Right renal pelvis (tissue), 4 donors: ENCODE measurements at places on chromosomes 12 and 14.

- no peak for DNase-seq
Measured at GRCh38 chr14:99561864-99562263, 42.1 kb downstream of the CCDC85C start.

GRCh38 chr14:95513291-95513690 is 3.2 kb downstream of the SYNE3 start:
- no peak for DNase-seq

- DNase-seq, result no peak
Measured at GRCh38 chr12:70619471-70620152, 17.6 kb downstream of the PTPRB start.

GRCh38 chr12:100970894-100971293 is 176.3 kb downstream of the ANO4 start:
- no peak for DNase-seq

DNA sequence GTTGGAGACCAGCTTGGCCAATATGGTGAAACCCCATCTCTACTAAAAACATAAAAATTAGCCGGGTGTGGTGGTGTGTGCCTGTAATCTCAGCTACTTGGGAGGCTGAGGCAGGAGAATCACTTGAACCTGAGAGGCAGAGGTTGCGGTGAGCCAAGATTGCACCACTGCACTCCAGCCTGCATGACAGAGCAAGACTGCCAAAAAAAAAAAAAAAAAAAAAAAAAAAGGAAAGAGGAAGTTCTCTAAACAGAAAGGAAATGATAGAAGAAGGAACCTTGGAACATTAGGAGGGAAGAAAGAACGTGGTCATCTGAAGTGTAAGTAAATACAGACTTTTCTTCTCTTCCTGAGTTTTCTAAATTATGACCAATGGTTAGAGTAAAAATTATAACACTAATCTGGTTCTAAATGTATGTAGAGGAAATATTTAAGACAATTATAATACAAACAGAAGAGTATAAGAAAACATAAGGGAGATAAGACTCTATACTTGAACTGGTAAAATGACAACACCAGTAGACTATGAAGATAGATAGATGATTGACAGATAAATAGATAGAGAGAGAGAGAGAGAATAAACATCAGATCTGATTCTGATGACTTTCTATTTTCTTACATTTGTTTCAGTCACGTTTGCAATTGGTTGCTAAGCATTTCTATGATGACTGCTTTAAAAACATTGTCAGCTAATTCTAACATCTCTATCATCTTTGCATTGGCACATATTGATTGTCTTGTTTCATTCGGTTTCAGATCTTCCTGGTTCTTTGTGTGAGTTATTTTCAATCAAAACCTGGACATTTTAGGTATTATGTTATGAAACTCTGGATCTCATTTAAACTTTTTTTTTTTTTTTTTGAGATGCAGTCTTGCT is 12.9 kb upstream of the CORO1C start:
- no peak for DNase-seq

DNA sequence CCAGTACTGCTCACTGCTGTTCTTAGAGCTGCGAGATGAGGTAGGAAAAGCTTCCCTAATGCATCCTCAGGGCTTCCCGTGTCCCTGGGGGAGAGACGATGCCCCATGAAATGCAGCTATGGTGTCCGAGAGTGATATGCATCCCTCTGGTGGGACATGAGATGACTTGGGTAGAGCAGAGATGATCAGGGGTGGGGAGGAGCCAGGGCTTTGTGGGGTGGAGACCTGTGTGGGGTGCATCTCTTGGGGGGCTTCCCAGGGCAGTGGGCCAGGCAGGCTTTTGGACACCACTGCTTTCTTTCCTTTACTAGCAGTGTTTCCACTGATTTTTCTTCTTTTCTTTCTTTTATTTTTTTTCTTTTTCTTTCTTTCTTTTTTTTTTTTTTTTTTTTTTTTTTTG is 147.3 kb downstream of the ADGRD1 start:
- DNase-seq, result no peak

DNA sequence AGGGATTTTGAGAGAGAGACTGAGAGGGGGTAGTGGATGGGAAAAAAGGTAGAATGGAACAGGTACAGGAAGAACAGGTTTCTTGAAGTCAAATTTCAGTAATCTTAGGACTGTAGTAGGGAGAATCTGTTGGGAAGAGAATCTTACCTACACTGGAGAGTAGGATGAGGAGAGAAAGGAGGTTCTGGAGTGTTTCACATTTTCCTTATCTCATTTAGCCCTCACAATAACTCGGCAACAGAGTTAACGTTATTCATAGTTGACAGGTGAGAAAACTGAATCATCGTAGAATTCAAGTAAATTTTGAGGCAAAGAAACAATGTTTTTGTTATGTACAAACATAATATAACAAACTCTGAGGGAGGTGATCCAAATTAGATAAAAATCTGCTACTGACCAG is 17.2 kb upstream of the STRN3 start:
- no peak for DNase-seq

GRCh38 chr12:2667716-2668440 is 126.9 kb upstream of the FKBP4 start:
- no peak for DNase-seq

- DNase-seq, result no peak
Measured at GRCh38 chr12:24938341-24938740, 10.6 kb downstream of the BCAT1 start.

GRCh38 chr14:58919217-58919616 is 269.2 kb upstream of the DAAM1 start:
- DNase-seq, result peak; percentile 18

DNA sequence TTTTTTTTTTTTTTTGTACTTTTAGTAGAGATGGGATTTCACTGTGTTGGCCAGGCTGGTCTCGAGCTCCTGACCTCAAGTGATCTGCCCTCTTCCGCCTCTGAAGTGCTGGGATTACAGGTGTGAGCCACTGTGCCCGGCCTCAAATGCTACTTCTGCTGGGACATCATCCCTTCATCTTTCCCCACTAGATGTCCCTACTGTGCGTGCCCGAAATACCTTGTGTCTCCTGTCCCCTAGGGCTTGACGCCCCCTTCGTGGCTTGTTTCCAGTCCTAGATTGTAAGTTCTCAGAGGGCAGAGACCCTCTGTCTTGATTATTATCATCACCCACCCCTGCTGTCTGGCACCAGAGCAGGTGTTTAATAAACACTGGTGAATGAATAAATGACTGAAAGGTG is 14.9 kb downstream of the CCDC63 start:
- DNase-seq, result no peak

GRCh38 chr12:67966560-67966959 is 22.7 kb upstream of the IFNG-AS1 start:
- no peak for DNase-seq

DNA sequence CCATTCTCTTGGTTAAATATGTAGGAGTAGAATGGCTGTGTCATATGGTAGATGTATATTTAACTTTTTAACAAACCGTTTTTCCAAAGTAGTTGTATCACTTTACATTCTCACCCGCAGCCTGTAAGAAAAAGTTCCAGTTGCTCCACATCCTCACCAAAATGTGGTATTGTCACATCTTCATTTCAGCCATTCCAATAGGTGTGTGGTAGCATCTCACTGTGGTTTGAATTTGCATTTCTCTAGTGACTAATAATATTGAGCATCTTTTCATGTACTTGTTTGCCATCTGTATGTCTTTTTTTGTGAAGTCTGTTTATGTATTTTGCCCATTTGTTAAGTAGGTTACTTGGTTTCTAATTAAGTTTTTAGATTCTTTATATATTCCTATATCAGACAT is 78.6 kb downstream of the TBK1 start:
- DNase-seq, result no peak

- DNase-seq, result peak; percentile 60
Measured at GRCh38 chr14:59343585-59343984, 121.6 kb downstream of the GPR135 start.

GRCh38 chr12:130922511-130922953 is 31.2 kb upstream of the ADGRD1 start:
- DNase-seq, result no peak

DNA sequence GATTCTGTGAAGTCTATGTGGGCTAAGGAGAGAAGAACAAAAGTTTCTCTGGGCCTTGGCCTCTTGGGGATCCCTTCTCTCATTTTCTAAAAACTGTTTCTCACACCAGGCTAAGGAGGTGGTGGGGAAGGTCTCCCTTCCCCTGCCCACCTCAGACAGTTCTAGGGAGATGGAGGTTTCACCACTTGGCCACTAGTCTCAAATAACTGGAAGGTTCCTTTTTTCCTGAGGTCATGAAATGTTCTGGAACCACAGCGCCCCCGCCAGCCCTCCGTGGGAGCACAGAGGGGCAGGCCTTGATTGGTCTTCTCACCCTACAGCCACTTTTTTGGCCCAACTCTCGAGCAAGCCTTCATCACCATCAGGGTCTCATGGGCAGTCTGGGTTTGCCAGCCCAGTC is 12.6 kb downstream of the C12orf43 start:
- no peak for DNase-seq

GRCh38 chr12:104656921-104657320 is 200.2 kb downstream of the CHST11 start:
- no peak for DNase-seq

DNA sequence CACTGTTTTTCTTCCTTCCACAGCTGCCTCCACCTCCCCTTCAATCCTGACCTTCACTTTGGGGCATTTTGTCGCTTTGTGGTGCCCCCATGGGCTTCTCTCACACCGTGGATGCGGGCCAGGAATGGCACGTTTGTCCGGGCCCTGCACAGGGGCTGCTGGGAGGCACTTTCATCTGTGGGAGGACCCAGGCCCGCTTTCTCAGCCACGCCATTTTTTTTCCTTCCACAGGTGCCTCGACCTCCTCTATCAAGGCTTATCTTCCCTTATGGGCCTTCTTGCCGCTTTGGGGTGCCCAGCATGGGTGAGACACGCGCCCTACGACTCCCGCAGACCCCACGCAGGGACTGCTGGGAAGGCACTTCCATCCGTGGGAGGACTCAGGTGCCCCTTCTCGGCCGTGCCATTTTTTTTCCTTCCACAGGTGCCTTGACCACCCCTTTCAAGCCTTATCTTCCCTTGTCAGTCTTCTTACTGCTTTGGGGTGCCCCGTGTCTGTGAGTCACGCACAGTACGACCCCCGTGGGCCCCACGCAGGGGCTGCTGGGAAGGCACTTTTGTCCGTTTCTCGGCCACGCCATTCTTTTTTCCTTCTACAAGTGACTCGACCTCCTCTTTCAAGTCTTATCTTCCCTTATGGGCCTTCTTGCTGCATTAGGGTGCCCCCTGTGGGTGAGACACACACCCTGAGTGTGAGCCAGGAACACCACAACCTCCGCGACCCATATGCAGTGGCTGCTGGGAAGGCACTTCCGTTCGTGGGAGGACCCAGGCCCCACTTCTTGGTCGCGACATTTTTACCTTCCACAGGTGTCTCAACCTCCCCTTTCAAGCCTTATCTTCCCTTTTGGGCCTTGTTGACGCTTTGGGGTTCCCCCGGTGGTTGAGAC is 270.7 kb downstream of the ALG10 start:
- DNase-seq, result no peak

GRCh38 chr14:65261425-65261920 is 151.1 kb upstream of the FUT8 start:
- DNase-seq, result no peak

- no peak for DNase-seq
Measured at GRCh38 chr12:39581592-39581991, 38.0 kb downstream of the ABCD2 start.

GRCh38 chr14:77157740-77158139 is 16.1 kb upstream of the ZDHHC22 start:
- DNase-seq, result no peak

DNA sequence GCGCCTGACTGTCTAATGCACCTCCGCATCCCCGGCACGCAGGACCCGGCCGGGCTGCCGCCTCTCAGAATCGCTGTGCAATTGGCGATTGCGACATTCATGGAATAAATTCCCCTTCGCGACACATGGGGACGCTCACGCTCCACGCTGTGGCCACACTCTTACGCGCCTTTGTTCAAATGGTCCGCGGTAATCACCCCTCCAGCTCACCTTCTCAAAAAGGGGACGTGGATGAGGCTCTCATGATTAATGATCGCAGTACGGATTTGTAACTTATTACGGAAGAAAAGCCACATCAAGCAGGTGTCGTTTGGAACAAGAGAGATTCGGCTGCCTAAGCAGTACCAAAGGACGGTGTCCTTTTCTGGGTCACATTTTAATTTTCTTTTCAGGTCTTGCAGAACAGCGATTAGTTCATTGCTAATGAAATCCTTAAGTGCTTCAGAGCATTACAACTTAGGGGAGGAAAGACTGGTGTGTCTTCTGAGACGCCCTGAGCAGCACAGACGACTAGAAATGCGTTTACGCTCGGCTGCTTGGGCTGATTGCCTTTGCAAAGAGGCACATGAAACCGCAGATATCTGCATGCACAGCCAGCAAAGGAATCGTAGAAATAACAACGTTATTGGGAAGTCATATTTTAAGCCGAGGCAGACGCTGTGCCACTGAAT is 37.3 kb upstream of the ADGRD1 start:
- DNase-seq, result peak; percentile 50

DNA sequence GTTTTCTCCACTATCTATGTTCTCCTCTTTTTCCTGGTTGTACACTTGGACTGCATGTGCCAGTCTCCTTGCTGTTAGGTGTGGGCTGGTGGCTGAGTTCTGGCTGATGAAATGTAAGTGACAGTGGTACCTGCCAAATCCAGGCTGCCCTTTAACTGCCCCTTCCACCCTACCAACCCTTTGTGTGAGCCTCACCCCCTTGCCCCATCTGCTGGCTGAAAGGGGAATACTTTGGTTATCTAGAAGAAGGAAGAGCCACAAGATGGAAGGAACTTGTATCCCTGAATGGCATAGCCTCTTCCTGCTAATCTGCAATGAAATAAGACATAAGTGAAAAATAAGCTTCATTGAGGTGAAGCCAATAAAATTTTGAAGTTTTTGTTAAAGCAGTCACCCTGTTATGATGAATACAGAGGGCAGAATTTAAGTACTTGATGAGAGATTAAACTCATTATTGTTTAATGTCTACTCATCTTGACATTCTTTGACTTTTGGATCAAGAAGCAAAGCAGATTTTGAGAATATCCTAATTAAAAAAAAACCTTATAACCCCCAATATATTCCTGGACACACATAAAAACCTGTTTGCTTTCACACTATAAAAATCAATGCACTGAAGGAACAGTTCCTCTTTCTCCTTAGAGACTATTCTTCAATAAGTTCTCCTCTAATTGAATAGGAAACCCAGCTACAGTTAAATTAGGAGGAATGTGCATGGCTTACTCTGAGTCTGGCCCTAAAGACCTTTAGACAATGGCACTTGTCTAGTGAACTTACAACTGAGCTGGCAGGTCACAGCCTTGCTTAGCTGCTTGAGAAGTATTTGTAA is 262.6 kb upstream of the BTG1 start:
- no peak for DNase-seq

- no peak for DNase-seq
Measured at GRCh38 chr14:77950371-77951063, 150.6 kb downstream of the ADCK1 start.

DNA sequence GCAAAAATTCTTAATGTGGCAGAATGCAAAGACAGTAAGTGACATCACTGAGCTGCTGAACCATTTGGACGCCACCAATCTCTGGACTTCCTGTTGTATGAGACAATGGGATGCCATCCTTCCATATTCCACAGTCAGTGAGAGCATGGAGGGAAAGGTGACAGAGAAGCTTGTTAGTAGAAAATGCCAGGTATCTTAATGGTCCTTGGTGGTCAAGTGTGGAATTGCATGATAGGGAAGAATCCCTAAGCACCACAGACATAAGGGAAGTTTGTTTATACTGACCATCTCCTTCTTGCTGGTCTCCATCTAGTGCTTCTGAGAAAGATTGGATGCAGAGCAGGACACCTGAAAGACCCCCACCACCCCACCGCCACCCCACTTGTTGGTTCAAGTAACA is 1410.0 kb upstream of the TMEM132C start:
- DNase-seq, result no peak

- no peak for DNase-seq
Measured at GRCh38 chr12:27549236-27549800, 25.3 kb downstream of the PPFIBP1 start.

- DNase-seq, result no peak
Measured at GRCh38 chr14:61120576-61120975, 139.5 kb downstream of the SLC38A6 start.
